ENCODE measurements at places on chromosomes 16 and 17. TPM values are rescaled to one million over a fixed set of nuclear protein-coding genes. Genes with fewer than 3 reads are reported as not detected.

GRCh38 chr17:75755205-75755901, 9.6 kb downstream of the GALK1 start:
- DNase-seq, result peak; percentile 60
- peaks cover 91% of the 10 kb centered on the region for H3K36me3 ChIP-seq
- H3K4me1 ChIP-seq, result peaks cover 29% of the 10 kb centered on the region
- H3K27me3 ChIP-seq, result no peaks in the 10 kb centered on the region
- no peak overlapping the region for H3K27ac ChIP-seq

GRCh38 chr17:44464037-44464436, 39.2 kb downstream of the GPATCH8 start:
- H3K36me3 ChIP-seq, result peaks cover 19% of the 10 kb centered on the region
- H3K4me3 ChIP-seq, result no peak overlapping the region
- H3K27ac ChIP-seq, result no peak overlapping the region

DNA sequence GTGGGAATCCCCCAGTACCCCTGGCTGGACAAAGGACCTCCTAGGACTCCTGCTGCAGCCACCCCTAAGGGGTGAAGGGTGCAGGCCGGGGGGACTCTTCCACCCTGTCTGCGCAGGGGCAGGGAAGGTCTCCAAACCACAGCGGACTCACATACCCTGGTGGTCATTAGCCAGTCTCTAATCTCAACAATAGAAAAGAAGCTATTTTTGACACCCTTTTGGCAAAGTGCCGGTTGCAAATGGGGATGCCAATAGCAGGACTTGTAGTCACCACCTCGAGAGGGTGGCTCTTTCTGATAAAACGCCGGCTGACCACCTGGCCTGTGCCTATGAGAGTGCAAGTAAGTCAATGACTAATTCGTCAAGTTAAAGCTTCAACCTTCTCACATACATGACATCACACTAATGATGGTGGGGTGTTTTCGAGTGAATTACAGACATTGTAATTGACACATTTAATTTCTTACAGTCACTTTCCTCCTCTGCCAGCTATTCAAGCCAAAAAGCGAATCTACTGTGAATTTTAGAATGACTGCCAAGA, 23.1 kb upstream of the DNAH17 start:
- H3K4me3 ChIP-seq, result no peak overlapping the region
- no peaks in the 10 kb centered on the region for H3K27me3 ChIP-seq
- DNase-seq, result no peak
- H3K27ac ChIP-seq, result no peak overlapping the region
- H3K36me3 ChIP-seq, result no peaks in the 10 kb centered on the region
- no peaks in the 10 kb centered on the region for H3K4me1 ChIP-seq

DNA sequence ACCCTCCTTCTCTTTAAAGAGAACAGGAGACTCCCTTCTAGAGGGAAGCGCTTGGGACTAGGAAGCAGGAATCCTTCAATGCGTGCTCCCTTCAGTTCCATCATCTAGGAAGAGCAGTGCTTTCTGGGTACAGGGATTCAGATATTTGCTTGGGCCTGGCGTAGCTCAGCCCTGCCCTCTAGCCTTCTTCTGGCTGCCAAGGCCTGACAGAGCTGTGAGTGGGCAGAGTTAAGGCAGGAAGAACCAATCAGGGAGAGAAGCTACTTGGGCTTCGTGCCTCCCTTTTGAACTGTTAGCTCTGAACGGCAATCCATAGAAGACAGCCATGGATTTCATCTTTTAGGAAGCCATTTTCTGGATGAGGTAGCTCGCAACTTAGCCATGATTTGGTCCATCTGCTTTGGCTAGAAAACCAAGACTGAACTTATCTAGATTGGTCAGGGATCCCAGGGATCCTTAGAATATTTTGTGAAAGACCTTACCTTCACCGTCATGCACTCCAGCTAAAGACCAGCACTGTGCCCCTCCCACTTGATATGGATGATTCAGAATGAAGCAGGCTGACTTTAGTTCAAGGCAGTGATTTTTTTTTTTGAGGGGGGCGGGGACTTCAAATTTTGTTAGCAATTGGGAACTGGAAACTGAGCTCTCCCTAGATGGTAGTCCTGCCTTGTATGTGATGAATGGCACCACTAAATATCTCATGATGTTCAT, 2.5 kb upstream of the CORO6 start:
- H3K27me3 ChIP-seq, result no peaks in the 10 kb centered on the region
- peaks cover 2% of the 10 kb centered on the region for H3K36me3 ChIP-seq
- peaks cover 7% of the 10 kb centered on the region for H3K4me1 ChIP-seq
- H3K27ac ChIP-seq, result no peak overlapping the region
- no peak overlapping the region for H3K4me3 ChIP-seq

Gene GP1BA
- polyA plus RNA-seq, result 0.06 TPM

DNA sequence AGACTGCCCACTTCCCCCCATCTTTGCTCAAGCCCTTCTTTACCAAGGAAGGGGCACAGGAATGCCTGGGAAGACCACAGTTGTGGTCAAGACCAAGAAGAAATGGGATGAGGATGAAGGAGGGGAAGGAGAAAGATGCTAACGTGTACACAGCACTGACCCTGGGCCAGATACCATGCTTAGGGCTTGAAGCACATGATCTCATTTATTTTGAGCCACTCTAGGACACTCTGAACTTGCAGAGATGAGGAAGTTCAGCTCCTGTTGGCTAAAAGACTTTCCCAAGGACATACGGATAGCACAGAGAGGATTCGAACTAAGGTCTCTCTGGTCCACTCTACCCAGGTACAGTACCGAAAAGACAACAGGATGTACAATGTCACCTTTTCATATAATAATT, 42.6 kb downstream of the PIK3R5 start:
- no peak overlapping the region for H3K27ac ChIP-seq
- H3K4me3 ChIP-seq, result no peak overlapping the region
- DNase-seq, result no peak
- H3K36me3 ChIP-seq, result no peaks in the 10 kb centered on the region
- no peaks in the 10 kb centered on the region for H3K27me3 ChIP-seq
- no peaks in the 10 kb centered on the region for H3K4me1 ChIP-seq

GRCh38 chr16:75576384-75576811, 10.2 kb downstream of the GABARAPL2 start:
- no peak for DNase-seq
- H3K36me3 ChIP-seq, result peaks cover 29% of the 10 kb centered on the region
- H3K27me3 ChIP-seq, result no peaks in the 10 kb centered on the region
- no peak overlapping the region for H3K4me3 ChIP-seq

Gene CD300H
- not detected for polyA plus RNA-seq

Gene MYLK3
- 0.25 TPM for polyA plus RNA-seq

- no peaks in the 10 kb centered on the region for H3K27me3 ChIP-seq
- H3K27ac ChIP-seq, result no peak overlapping the region
- no peaks in the 10 kb centered on the region for H3K36me3 ChIP-seq
- no peak overlapping the region for H3K4me3 ChIP-seq
- no peaks in the 10 kb centered on the region for H3K4me1 ChIP-seq
These were observed 75.8 kb downstream of the ADAMTS18 start for GRCh38 chr16:77359065-77359502.

- no peaks in the 10 kb centered on the region for H3K36me3 ChIP-seq
- H3K27me3 ChIP-seq, result no peaks in the 10 kb centered on the region
- H3K27ac ChIP-seq, result no peak overlapping the region
- DNase-seq, result no peak
- H3K4me3 ChIP-seq, result no peak overlapping the region
- no peaks in the 10 kb centered on the region for H3K4me1 ChIP-seq
These were observed 65.8 kb downstream of the RGS9 start for GRCh38 chr17:65202844-65203571.

- no peak overlapping the region for H3K27ac ChIP-seq
- no peak for DNase-seq
- H3K4me1 ChIP-seq, result no peaks in the 10 kb centered on the region
- no peak overlapping the region for H3K4me3 ChIP-seq
- no peaks in the 10 kb centered on the region for H3K27me3 ChIP-seq
These were observed 590.6 kb upstream of the SOX9 start for GRCh38 chr17:71530248-71530647.

GRCh38 chr16:74094514-74094913, 202.1 kb upstream of the PSMD7 start:
- DNase-seq, result no peak
- no peaks in the 10 kb centered on the region for H3K4me1 ChIP-seq
- no peaks in the 10 kb centered on the region for H3K27me3 ChIP-seq
- no peak overlapping the region for H3K4me3 ChIP-seq
- no peak overlapping the region for H3K27ac ChIP-seq

- H3K27me3 ChIP-seq, result no peaks in the 10 kb centered on the region
- no peaks in the 10 kb centered on the region for H3K36me3 ChIP-seq
- peaks cover 2% of the 10 kb centered on the region for H3K4me1 ChIP-seq
These were observed 1.2 kb downstream of the B9D1 start for GRCh38 chr17:19361326-19361725.

Gene HBA1
- 305 TPM for polyA plus RNA-seq

DNA sequence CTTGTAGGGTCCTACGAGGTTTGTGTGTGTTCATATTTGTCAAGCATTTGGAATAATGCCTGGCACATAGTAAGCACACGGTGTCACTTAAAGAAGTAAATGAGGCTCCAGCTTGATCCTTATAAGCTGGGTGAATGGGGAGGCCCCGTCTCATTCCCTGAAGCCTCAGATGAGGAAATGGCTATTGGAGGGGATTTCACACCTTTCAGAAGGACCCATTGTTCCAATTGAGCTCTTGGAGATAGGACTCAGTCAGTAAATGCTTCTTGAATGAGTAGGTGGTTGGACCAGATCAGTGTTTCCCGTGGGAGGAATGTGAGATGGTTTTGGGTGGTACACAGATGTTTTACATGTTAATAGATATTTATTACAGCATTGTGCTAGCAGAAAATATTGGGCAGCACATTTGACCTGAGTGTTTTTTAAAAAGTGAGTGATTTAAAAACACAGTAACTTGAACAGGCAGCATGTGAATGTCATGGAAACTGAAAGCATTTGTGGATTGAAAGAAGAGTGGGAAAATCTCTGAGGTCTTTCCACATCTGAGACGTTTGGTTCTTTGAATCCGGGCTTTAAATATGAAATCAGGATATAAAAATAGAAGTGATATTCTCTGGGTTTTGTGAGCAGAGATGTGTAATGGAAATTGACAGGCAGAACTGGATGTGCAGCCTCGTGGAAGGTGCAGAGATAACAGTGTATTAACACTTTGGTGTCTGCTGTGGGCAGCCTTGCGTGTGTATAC, 36.4 kb upstream of the ARHGAP17 start:
- no peaks in the 10 kb centered on the region for H3K36me3 ChIP-seq
- H3K27ac ChIP-seq, result peak overlapping the region; percentile 66
- no peaks in the 10 kb centered on the region for H3K4me1 ChIP-seq
- H3K27me3 ChIP-seq, result no peaks in the 10 kb centered on the region
- H3K4me3 ChIP-seq, result no peak overlapping the region
- DNase-seq, result peak; percentile 9

- H3K36me3 ChIP-seq, result peaks cover 62% of the 10 kb centered on the region
- no peak for DNase-seq
These were observed 24.1 kb downstream of the MYBBP1A start for GRCh38 chr17:4530799-4531730.
